ENCODE measurements at places on chromosomes 12 and 14.

- no peak for DNase-seq
Measured at GRCh38 chr14:84533791-84534190, 996.2 kb upstream of the FLRT2 start.

- no peak for DNase-seq
Measured at GRCh38 chr12:52015532-52016041, 8.8 kb downstream of the TAMALIN start.

DNA sequence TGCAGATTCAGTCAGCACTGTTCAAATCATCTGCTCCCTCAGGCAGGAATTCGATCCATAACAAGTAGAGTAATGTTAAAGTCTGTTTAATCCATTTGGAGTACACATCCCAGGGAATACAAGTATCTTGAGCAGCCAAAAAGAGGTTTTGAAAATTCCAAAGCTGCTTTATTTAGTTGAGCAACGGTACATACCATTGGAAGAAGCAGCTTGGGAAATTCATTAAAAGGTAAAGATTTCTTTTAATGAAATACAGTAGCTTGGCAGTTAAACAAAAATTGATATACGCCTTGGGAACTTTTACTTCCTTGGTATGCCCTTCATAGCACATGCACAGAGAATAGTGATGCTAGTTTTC is 153.8 kb downstream of the LRIG3 start:
- no peak for DNase-seq

GRCh38 chr14:65329911-65330310 is 82.6 kb upstream of the FUT8 start:
- no peak for DNase-seq

DNA sequence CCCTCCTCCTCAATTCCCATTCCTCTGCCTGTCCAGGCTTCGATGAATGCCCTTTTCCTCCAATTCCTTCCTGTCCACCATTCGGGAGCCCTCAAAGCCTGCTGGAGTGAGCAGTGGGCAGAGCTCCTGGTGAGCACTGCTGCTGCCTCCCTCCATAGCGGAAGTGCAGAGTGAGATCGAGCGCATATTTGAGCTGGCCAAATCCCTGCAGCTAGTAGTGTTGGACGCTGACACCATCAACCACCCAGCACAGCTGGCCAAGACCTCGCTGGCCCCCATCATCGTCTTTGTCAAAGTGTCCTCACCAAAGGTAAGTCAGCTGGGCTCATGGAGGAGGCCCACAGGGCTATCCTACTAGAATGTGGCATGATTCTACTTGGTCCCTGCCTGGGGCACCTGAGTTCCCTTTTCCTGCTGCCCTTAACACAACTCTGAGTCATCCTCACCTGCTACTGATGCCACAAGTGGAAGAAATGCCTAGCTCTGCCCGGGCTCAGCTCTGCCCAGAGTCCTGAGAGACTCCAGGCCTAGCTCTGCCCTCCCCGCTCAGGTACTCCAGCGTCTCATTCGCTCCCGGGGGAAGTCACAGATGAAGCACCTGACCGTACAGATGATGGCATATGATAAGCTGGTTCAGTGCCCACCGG is 8.0 kb downstream of the CACNB3 start:
- no peak for DNase-seq

DNA sequence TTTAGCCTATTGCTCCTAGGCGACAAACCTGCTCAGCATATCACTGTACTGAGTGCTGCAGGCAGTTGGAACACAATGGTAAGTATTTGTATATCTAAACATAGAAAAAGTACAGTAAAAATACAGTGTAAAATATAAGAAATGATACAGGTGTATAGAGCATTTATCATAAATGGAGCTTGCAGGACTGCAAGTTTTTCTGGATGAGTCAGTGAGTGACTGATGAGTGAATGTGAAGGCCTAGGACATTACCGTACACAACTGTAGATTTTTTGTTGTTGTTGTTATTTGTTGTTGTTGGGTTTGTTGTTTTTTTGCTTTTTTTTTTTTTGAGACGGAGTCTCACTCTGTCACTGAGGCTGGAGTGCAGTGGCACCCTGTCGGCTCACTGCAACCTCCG is 33.4 kb downstream of the PNMA1 start:
- no peak for DNase-seq

- DNase-seq: no peak
Measured at GRCh38 chr12:14171106-14171505, 189.7 kb upstream of the GRIN2B start.

DNA sequence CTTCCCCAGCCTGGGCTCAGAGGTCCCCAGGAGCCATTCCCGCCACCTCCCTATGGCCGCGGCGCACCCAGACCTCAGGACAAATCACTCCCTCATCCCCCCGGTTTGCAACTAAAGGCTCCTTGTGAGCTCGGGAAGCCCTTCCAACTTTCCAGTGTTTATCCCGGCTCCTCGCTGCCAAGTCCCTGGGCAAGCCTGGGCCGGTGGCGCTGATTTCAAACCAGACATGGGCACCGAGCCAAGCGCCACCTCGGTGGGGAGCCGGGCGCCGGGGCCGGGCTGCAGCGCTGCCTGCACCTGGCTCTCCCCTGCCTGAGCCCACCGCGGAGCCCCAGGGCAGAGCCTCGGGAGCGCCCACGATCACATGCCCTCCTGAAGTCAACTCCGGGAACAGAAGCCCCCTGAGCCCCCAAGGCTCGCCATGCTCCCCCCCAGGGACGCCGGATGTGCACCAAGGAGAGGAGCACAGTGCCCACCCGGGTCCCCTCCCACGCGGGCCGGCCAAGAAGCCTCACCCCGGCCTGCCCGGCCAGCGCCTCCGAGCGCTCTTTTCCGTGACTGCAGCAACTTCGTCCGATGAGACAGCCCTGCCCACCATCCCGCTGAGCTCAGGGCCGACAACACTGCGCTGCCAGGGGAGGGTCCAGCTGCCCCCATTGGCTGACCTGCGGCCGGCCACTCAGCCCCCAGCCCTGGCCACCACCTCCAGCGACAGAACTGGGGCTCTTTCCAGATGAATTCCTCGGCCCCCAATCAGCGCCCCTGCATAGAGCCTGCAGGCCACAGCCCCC is 50.0 kb downstream of the NCOR2 start:
- DNase-seq: no peak

DNA sequence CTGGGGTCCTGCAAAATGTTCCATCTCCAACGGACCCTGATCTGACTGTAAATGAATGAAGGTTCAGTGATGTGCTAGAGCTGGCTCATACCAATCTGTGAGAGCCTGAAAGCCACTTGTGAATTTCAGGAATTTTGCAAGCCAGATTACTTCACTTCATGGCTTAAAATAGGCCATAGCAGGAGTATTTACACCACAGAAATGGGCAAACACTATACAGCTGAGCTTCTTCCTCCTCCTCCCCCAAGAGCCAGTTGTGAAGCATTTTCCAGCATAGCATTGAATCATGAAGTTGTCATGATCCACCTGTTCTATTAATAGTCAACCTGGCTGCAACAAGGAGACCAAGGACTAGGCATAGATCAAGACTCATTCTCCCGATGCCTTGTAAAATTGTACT is 141.3 kb upstream of the RASSF8 start:
- DNase-seq: no peak
